ENCODE measurements at places on chromosomes 16 and 17.

- peak; percentile 49 for DNase-seq
These were observed 29.6 kb downstream of the NTN1 start for GRCh38 chr17:9050801-9051401.

DNA sequence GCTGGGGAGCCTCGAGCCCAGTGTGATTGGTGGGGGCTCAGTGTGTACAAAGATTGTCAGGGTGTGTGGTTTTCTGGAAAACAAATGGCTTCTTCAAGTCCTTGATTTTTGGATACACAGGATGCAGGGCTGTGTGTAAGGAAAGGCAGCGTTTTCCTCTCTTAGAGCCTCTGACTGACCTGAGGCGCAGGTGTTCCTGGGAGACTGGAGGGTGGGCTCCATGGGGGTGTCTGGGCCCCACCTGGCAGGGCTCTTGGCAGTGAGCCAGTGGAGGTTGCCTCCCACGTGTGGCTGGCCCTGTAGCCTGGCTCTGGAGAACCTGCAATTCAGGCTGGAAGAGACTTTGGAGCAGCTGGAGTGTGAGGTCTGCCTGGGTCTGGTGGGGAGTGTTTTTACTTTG lies 5.0 kb downstream of the FOXK2 start:
- DNase-seq, result no peak

DNA sequence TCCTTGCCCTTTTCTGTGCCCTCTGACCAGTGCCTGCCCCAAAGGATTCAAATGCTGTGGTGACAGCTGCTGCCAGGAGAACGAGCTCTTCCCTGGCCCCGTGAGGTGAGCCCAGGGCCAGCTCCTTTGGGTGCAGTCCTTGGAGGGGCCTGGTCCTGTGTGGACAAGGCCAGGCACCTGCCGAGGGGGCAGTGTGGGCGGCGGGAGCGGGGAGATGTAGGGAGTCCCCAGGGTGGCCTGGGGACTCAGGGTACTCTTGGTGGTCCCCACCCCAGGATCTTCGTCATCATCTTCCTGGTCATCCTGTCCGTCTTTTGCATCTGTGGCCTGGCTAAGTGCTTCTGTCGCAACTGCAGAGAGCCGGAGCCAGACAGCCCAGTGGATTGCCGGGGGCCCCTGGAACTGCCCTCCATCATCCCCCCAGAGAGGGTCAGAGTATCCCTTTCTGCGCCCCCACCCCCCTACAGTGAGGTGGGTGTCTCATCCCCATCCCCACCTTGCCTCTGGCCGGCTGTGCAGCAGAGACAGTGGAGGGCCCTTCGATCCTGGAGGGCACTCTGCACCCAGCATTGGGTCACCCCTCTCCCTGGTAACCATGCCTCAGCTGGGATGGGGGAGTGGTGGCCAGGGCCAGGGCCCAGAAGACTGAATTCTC lies 4.4 kb downstream of the TMEM92 start:
- no peak for DNase-seq

DNA sequence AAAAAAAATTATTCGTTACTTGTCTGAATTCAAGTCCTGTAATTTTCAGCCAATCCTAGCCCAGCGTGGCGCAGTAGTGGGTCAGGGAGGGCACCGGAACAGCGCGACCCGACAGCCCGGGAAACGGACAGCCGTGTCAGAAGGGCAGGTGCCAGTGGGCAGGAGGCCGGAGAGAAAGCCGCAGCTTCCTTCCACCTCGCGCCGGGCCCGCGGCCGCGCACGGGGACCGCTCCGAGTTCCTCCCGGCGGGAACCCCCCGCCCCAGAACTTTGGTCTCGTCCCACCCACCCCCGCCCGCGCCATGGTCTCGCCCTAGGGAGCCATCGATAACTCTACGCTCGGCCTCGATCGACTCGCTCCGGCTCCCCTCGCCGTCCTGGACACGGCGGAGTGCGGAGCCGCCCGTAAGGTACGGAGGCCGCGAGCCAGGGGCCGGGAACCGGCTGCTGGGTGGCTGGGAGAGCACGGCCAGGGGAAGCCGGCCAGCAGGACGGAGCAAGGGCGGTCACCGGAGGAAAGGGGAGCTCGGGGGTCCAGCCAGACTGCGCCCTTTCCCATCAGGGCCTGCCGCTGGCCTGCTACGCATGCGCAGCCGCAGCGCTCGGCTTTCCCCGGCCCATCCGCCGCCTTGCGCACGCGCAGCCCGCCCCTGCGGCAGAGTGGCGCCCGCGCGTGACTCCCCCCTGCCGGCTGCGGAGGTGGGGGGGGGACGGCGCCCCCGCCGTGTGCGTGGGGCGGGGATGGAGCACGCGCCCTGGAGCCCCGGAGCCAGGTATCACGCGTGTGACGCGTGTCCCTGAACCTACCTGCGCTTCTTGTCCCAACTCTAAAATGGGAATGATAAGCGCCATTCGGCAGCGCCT lies at the start of gene MLST8:
MLST8 (plus strand) TSS at position 351 of the 863 bp plus-strand sequence. CDS start 632 bp downstream, outside the sequence.
- DNase-seq, result peak; percentile 80

Measured in EL (cell line).